ENCODE measurements at places on chromosomes 2 and 18.

GRCh38 chr2:109321570-109321969 is 192.6 kb downstream of the SH3RF3 start:
- H3K4me1 ChIP-seq = peaks cover 95% of the 10 kb centered on the region
- H3K4me3 ChIP-seq = peak overlapping the region; percentile 43
- H3K27ac ChIP-seq = peak overlapping the region; percentile 84
- no peaks in the 10 kb centered on the region for H3K27me3 ChIP-seq
- no peaks in the 10 kb centered on the region for H3K36me3 ChIP-seq

DNA sequence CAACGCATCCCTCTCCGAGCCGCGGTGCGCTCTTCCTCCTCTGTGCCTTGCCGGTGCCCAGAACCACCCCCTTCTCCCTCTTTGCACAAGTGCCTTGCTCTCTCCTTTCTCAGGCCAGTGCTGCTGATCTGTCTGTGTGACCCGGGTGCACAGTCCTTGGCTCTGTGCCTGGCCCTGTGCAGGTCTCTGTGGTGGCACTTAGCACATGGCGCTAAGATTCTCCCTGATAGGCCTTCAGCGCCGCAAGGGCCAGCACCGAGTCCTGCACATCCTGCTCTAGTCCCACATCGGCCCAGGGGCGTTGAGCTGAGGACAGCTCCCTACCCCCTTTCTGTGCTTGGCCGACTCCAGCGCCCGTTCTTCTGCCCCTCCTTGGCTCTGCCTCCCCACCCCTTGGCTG is 136.1 kb downstream of the NEDD4L start:
- H3K27ac ChIP-seq = no peak overlapping the region
- DNase-seq = no peak
- no peak overlapping the region for H3K4me3 ChIP-seq

GRCh38 chr2:181613241-181613640 is 43.7 kb downstream of the CERKL start:
- no peaks in the 10 kb centered on the region for H3K4me1 ChIP-seq
- H3K36me3 ChIP-seq = no peaks in the 10 kb centered on the region
- H3K27me3 ChIP-seq = no peaks in the 10 kb centered on the region
- DNase-seq = no peak
- H3K27ac ChIP-seq = no peak overlapping the region

DNA sequence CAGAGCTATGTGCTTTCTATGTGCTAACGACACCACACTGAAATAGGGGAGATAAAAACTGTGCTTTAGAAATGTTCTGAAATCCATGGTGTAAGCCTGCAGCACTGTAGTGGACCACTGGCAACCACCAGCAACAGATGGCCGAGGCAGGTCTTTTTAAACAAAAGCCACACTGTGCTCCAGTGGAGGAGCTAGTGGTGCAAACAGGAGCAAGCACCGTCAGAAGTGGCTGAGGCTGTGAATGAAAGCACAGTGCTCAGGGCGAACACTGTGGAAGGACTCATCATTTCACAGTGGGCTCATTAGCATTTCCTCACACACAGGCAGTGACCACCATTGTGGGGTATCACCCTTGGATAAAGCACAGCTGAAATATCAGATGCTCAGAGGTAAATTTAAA is 22.9 kb upstream of the MTX2 start:
- no peak for DNase-seq
- H3K4me1 ChIP-seq = no peaks in the 10 kb centered on the region
- no peak overlapping the region for H3K27ac ChIP-seq
- H3K4me3 ChIP-seq = no peak overlapping the region

- H3K27me3 ChIP-seq = no peaks in the 10 kb centered on the region
- no peaks in the 10 kb centered on the region for H3K4me1 ChIP-seq
- H3K27ac ChIP-seq = no peak overlapping the region
- no peak overlapping the region for H3K4me3 ChIP-seq
These were observed 75.2 kb downstream of the KLHL29 start for GRCh38 chr2:23460228-23460627.

GRCh38 chr2:231920366-231920765 is 5.8 kb downstream of the NPPC start:
- DNase-seq = no peak
- no peak overlapping the region for H3K4me3 ChIP-seq
- H3K4me1 ChIP-seq = peaks cover under 1% of the 10 kb centered on the region
- H3K27ac ChIP-seq = no peak overlapping the region

GRCh38 chr2:78035804-78036203 is 513.6 kb upstream of the LRRTM4 start:
- H3K27ac ChIP-seq = no peak overlapping the region
- H3K4me3 ChIP-seq = no peak overlapping the region
- no peaks in the 10 kb centered on the region for H3K4me1 ChIP-seq
- no peak for DNase-seq
- no peaks in the 10 kb centered on the region for H3K36me3 ChIP-seq

DNA sequence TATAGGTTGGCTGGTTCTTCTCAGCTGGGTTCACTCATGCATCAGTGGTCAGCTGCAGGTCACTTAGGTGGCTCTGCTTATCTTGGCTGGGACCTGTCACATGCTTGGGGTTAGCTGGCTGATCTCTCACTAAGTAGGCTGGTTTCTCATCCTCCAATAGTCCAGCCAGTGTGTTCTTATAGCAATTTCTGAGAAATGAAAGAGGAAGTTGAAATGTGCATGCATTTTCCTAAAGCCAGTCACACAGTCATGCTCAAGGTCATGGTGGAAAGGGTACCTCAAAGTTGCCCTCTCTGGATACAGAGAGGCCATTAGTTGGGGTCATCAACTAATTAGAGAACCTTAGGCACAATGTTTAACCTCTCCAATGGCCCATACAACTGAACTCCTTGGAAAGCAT is 64.4 kb downstream of the KLHL29 start:
- no peak for DNase-seq
- H3K36me3 ChIP-seq = no peaks in the 10 kb centered on the region
- H3K27me3 ChIP-seq = no peaks in the 10 kb centered on the region

DNA sequence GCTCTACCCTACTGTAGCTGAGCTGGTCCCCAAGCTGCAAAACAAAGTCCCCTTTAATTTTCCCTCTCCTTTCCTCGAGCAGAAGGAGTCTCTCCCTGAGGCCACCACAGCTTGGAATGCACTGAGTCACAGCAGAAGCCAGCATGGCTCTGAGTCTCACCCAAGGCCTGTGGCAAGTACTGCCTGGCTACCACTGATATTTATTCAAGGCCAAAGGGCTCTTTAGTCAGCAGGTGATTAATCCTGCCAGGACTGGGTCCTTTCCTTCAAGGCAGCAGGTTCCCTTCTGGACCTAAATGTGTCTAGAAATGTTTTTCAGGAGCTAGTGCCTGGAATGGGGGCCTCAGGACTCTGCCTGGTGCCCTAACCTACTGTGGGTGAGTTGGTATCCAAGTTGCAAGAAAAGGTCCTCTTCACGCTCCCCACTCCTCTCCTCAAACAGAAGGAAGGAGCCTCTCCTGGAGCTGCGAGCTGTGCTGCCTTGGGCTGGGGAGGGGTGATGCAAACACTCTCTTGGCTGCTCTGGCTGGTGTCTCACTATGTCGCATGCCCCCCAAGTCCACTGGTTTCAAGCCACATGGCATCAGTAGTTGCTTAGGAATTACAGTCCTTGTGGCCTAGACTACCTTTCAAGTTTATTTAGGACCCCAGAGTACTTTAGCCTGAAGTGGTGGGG is 53.4 kb downstream of the CD28 start:
- no peak for DNase-seq
- no peaks in the 10 kb centered on the region for H3K27me3 ChIP-seq
- no peaks in the 10 kb centered on the region for H3K4me1 ChIP-seq
- no peak overlapping the region for H3K4me3 ChIP-seq
- H3K27ac ChIP-seq = no peak overlapping the region

GRCh38 chr18:34514957-34515356 is 195.1 kb upstream of the DTNA start:
- no peak for DNase-seq
- peaks cover 5% of the 10 kb centered on the region for H3K4me1 ChIP-seq
- no peak overlapping the region for H3K27ac ChIP-seq

DNA sequence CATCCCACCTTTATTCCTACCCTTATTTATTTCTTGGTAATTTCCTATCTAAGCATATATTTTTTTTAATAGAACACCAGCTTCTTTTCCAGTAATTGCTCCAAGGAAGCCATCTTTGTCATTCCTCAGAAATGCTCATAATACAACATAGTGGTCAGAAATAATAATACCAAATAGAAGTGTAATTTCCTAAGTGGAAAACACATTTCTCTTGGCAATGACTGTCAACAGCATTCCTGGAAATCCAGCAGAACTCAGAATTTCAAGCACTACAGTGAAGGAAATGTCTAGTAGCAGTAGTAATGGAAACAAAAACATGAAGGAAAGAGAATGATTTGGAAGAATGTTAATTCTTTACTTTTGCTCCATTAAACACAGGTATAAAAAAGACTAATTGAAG is 56.6 kb downstream of the GDF7 start:
- no peaks in the 10 kb centered on the region for H3K27me3 ChIP-seq
- H3K27ac ChIP-seq = peak overlapping the region; percentile 76
- H3K4me1 ChIP-seq = peaks cover 48% of the 10 kb centered on the region

- DNase-seq = no peak
- no peak overlapping the region for H3K27ac ChIP-seq
- H3K4me1 ChIP-seq = no peaks in the 10 kb centered on the region
- peaks cover 10% of the 10 kb centered on the region for H3K36me3 ChIP-seq
These were observed 47.4 kb downstream of the SLC35F5 start for GRCh38 chr2:113709022-113709421.

- H3K27me3 ChIP-seq = no peaks in the 10 kb centered on the region
- no peak for DNase-seq
- no peak overlapping the region for H3K4me3 ChIP-seq
- H3K36me3 ChIP-seq = no peaks in the 10 kb centered on the region
- peak overlapping the region; percentile 62 for H3K27ac ChIP-seq
- H3K4me1 ChIP-seq = peaks cover 41% of the 10 kb centered on the region
These were observed 16.5 kb downstream of the HS6ST1 start for GRCh38 chr2:128302011-128302743.
